Dermis microvascular lymphatic vessel endothelial cell (primary cell): ENCODE measurements at places on chromosomes 12 and 14. TPM values are rescaled to one million over a fixed set of nuclear protein-coding genes. Genes with fewer than 3 reads are reported as not detected.

Gene PPP2R5E
- total RNA-seq, result 9.9 and 10.4 TPM in 2 replicates

Gene OR4M1
- not detected in 2 replicates for total RNA-seq

Gene GDF3
- 0.51 and 1.0 TPM in 2 replicates for total RNA-seq

Gene C2CD5
- 11.7 and 12.6 TPM in 2 replicates for total RNA-seq

Gene BEGAIN
- under 0.01 and 0.13 TPM in 2 replicates for total RNA-seq

Gene KCNH3
- total RNA-seq, result under 0.01 and 0.13 TPM in 2 replicates
